ENCODE measurements at places on chromosomes 2 and 18. TPM values are rescaled to one million over a fixed set of nuclear protein-coding genes. Genes with fewer than 3 reads are reported as not detected.

Gene MROH2A
- total RNA-seq = not detected

Gene CD302
- 26.4 TPM for total RNA-seq

- DNase-seq = no peak
These were observed 115.3 kb upstream of the STON1 start for GRCh38 chr2:48414640-48414979.

Gene CKAP2L
- not detected for total RNA-seq

All from right cardiac atrium (tissue), 5 donors.